ENCODE measurements at places on chromosomes 3 and 15. TPM values are rescaled to one million over a fixed set of nuclear protein-coding genes. Genes with fewer than 3 reads are reported as not detected.

- DNase-seq: no peak
These were observed 275.6 kb downstream of the ZNF621 start for GRCh38 chr3:40800343-40800742.

- no peak for DNase-seq
These were observed 19.2 kb upstream of the LOXL1 start for GRCh38 chr15:73907035-73907408.

Gene CNTN4
- not detected for polyA plus RNA-seq

DNA sequence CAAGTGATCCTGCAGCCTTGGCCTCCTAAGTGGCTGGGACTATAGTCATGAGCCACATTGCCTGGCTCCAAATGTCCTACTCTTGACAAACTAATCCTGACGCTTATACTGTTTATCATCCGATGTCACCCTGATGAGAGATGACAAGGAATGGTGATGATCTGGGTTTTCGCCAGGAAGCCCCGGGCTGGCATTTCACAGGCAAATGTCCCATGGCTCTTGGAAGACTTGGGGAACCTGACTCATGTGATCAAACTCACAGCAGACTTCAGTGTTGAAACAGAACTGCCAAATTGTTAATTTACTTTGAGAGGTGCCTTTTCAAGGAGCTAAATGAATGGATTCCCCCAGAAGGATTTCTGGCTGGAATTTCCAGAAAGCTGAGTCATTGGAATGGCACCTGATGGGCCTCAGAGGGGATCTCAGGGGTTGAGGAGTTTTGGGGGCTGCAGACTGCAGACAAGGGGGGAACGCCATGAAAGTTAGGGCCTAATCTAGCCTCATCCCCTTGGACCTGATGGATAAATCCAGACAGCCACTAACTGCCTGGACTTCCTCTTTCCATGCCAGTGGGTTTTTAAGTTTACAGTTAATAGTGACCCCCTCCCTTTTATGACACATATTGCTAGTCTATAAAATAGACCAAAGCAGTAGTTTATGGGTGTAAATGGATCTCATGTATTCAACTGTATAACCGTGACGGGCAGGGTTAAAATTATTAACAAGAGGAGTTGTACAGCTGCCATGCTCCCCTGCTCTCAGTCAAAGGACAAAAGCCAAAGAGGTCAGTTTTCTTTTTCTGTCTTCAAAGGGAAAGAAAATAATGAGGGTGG, 146.6 kb downstream of the CHSY1 start:
- DNase-seq: no peak

- DNase-seq: no peak
These were observed 8.9 kb upstream of the RPS27L start for GRCh38 chr15:63166219-63166618.

GRCh38 chr15:33154351-33155166, 40.0 kb downstream of the FMN1 start:
- no peak for DNase-seq

DNA sequence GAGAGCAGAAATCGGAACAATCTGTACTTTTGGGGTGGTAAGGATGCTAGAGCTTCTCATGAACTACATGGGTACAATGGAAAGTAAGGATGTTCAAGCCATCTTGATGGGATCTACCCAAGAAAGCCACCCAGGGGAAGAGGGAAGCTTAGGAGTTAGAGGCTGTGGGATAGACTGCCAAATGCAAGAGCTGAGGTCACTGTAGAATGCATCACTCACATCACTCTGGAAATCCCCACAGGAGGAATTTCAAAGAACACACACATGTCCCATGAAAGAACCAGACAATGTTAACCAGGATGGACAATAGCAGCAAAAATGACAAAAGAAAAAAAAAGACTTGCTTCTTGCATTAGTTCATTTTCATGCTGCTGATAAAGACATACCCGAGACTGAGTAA, 32.8 kb upstream of the UBE2E2 start:
- no peak for DNase-seq

Gene SLC22A14
- not detected for polyA plus RNA-seq

DNA sequence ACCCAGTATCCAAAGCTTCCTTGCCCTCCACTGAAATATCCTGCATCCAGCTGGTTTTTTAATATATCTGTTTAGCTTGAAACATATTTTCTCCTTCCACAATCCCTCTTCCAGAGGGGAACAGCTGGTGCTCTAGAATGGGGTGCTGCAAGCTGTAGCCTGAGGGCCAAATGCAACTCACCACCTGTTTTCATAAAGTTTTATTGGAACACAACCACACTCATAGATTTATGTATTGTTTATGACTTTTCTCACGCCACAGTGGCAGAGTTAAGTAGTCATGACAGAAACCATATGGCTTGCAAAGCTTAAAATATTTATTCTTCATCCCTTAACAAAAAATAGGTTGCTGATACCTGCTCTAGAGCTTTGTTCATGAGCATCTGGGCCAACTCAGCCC, 298.7 kb downstream of the CLSTN2 start:
- DNase-seq: no peak

- no peak for DNase-seq
These were observed 264.7 kb upstream of the NECTIN3 start for GRCh38 chr3:110806924-110807323.

- no peak for DNase-seq
These were observed 200.4 kb downstream of the NR1D2 start for GRCh38 chr3:24145481-24145880.

GRCh38 chr15:89898614-89899294, 5.0 kb upstream of the AP3S2 start:
- peak; percentile 20 for DNase-seq

- DNase-seq: no peak
These were observed 19.1 kb downstream of the TNK2 start for GRCh38 chr3:195888981-195889869.

DNA sequence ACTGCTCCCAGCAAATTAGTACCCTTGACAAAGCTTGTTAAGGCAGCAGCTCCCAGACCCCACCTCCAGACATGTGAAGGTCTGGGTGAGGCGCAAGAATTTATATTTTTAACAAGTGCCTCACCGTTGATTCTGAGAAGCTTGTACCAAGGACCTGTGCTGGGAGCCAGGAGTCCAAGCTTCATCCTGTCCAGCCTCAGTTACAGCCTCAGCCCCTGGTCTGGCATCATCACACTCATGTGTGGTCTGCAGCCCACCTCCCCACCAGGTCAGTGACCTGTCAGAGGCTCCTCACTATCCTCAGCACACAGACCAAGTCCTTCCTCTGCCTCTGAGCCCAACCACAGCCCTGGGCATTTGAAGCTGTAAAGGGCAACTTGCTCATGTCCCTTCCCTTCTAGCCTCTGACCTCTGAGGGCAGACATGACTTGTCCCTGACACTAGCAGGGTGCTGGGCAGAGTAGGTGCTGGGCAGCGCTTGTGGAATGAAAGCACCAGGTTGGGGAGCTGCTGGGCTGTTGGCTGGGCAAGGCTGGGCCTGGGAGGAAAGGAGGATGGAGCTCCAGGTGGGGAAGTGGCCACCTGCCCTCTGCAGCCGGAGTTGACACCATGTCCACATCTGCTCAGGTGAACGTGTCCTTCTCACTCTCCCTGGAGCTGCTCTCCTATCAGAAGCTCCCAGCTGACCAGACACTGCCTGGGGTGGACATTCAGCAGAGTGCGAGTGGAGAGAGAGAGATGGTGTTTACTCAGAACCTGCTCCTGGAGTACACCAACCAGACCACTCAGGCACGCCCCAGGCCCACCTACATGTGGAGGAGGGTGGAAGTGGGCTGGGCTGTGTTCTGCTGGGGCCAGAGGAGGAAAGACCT, 16.9 kb downstream of the ACAA1 start:
- no peak for DNase-seq

- no peak for DNase-seq
These were observed 622.3 kb downstream of the DIPK2A start for GRCh38 chr3:144593881-144594280.

DNA sequence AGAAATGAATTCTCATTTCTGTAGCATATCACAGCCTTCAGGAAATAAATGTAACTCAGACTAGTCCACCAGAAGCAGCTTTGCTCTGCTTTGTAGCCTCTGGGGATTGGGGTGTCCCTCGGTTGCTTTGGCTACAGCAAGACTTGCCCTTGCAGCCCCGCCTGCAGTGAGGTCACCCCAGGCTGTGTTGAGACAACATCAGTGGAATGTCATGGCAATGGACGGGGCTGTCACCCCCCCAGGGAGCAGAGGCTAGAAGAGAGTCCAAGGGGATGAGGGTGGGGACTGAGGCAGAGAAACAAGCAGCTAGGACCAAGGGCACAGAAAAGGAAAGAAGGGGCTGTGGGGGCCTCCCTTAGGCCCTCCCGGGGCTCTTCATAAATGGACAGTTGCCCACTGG, 854 bp downstream of the CLEC3B start:
- DNase-seq: no peak

DNA sequence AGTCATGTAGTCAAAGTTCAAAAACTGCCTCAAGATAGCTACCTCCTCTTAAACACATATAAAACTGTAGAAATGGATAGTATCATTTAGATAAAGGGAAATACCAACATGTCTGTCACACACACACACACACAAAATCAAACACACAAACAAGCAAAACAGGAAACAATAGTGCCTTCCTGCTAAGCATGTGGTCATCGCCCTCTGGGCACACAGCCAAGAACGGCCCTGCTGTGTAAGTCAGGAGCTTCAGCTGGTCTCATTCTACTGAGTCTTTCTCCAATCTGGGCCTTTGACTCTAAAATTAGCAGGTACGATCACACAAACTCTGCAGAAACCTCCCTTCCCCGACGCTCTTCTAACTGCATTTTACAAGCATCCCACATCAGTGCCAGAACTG, 272.2 kb upstream of the CHRNA7 start:
- no peak for DNase-seq

- DNase-seq: no peak
These were observed 400.8 kb upstream of the PROK2 start for GRCh38 chr3:72185549-72186399.

- no peak for DNase-seq
These were observed 23.4 kb upstream of the CLK3 start for GRCh38 chr15:74592222-74592621.

DNA sequence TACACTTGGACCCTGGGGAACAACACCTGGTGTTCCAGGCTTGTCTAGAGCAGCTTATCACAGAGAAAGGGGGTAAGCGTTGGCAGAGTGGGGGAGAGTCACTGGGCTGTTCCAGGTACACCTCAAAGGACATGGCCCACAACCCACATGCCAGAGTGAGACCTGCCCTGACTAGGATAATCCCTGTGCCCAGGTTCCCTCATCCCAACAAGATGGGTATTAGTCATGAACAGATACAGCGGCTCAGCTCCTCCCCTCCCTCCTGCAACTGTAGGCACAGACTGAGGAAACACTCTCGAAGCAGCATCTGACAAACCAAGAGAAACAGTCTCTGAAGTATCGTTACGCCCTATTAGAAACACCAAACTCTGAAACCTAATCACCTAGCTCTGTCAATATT, 32.1 kb upstream of the RPS17 start:
- DNase-seq: no peak

GRCh38 chr15:73884159-73884558, 10.8 kb downstream of the TBC1D21 start:
- DNase-seq: no peak

Gene ROPN1
- polyA plus RNA-seq: not detected

DNA sequence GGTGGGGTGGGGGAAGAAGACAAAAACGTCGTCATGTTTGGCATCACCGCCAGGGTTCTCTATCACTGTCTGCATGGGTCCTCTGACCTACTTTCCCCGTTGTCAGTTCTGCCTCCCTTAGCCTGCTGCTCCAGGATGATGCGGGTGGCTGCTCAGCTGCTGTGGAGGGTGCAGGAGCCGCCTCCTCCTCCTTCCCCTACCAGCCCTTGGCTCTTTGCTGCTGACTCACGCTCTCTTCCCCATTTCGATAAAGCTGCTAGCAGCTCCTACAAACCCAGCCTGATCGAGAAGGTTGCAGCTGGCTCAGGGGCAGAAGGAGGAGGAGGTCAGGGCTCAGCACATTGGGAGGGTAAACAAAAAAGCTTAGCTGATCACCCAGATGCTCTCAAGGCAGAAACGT, 49.5 kb upstream of the SEC13 start:
- DNase-seq: no peak

Gene SPINK8
- polyA plus RNA-seq: not detected

GRCh38 chr15:94259121-94259751, 27.9 kb downstream of the MCTP2 start:
- DNase-seq: no peak

Gene PLCB2
- 34.8 TPM for polyA plus RNA-seq

DNA sequence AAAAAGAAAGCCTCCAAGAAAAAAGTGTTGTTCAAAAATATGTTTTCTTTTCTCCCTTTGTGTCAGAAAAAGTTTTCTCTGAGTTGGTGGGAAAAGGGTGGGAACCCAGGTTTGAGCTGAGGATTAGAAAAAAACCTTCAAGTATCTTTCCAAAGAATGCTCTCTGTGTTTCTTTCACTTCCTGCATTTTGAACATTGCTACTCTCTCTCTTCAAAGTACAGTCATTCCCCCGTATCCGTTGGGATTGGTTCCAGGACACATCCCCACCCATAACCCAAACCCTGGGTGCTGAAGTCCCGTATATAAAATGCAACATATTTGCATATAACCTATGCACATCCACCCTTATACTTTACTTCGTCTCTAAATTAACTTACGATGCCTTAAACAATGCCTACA, 139.6 kb downstream of the TMCO5A start:
- no peak for DNase-seq

DNA sequence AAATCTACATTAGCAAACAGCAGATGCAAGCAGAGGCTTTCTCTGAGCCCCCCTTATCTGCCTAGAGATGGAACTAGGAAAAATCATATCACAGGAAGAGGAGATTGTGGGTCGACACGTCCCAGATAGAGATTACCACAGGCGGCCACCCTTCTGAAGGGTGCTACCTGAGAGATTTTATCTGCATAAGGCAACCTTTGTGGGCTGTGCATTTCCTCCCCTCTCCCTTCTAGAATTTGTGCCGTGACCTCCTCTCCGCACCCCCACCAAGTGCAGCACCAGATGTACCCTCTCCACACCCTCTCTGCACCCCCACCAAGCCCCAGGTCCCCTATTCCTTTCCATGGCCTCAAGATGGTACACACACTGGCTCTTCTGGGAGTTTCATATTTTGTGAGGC, 27.4 kb downstream of the METTL6 start:
- DNase-seq: peak; percentile 45

- no peak for DNase-seq
These were observed 108.1 kb downstream of the TPRA1 start for GRCh38 chr3:127482216-127483004.

DNA sequence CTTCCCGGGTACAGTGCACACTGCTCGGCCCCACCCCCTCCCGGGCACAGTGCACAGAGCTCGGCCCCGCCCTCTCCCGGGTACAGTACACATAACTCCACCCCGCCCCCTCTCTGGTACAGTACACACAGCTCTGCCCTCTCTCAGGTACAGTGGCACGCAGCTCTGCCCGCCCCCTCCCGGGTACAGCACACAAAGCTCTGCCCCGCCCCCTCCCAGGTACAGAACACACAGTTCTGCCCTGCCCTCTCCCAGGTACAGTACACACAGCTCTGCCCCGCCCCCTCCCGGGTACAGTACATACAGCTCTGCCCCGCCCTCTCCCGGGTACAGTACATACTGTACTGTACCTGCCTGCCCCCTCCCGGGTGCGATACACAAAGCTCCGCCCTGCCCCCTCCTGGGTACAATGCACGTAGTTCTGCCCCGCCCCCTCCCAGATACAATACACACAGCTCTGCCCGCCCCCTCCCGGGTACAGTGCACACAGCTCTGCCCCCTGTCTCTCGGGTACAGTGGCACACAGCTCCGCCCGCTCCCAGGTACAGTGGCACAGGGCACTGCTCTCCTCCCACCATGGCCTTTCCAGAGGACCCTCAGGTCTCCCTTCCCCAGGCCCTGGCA, 16.4 kb upstream of the PRR20G start:
- no peak for DNase-seq

- DNase-seq: no peak
These were observed 2.0 kb upstream of the TF start for GRCh38 chr3:133744241-133744640.
